ENCODE measurements at places on chromosomes 3 and 15.
A peak's percentile ranks its signal among the peaks of the same experiment; 100 is the strongest.

DNA sequence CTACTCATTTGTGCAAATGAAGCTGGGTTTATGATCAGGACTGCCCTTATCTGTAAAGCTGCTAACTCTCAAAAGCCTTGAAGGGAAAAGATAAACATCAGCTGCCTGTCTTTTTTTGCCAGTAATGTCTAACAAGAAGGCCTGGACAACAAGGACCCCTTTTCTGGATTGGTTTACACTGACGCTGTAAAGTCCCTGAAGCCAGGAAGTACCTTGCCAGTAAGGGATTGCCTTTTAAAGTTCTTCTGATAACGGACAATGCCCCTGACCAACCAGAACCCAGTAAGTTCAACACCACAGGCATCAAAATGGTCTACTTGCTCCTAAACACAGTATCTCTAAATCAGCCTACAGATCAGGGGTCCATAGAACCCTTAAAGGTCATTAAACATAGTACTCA, 178.0 kb downstream of the PCCB start:
- H3K36me3 ChIP-seq, result peaks cover 25% of the 10 kb centered on the region
- no peak for DNase-seq
- no peaks in the 10 kb centered on the region for H3K4me1 ChIP-seq

GRCh38 chr15:40754574-40754882, 526 bp downstream of the RMDN3 start:
- H3K4me3 ChIP-seq, result peak overlapping the region; percentile 91
- H3K4me1 ChIP-seq, result peaks cover 38% of the 10 kb centered on the region
- H3K27ac ChIP-seq, result peak overlapping the region; percentile 99
- DNase-seq, result no peak

DNA sequence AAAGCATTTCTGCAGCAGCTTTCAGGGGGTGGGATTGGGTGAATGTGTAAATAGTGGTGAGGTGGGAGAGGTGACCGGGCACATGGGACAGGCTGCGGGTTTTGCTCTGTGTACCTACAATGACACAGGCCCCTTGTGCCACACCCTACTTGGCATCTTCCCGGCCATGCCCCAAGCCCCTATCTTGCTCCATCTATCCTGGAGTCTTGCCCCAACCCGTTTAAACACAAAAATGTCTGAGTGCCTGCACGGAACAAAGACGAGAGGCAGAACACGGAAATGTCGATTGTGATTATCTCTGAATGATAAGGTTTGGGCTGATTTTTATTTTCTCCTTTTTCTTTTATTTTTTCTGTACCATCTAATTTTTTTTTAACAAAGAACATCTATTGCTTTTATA, 46.0 kb upstream of the SLC6A1 start:
- no peaks in the 10 kb centered on the region for H3K27me3 ChIP-seq
- H3K36me3 ChIP-seq, result no peaks in the 10 kb centered on the region
- no peaks in the 10 kb centered on the region for H3K4me1 ChIP-seq

DNA sequence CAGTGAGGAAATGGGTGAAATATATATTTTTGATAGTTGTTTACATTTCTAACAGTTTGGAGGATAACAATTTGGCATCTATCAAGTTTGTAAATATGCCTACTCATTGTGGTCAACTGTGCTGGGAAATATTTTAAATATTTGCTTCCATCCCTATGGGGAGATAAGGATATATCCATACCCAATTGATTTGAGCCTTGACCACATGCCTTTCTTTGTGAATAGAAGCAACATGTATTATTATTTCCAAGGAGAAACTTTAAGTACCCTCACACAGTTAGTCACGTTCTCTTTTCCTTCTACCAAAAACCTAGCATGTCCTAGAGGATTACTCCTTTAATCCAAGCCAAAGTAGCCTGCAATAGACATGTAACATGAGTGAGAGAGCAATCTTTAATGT, 245.4 kb upstream of the CBLB start:
- H3K4me1 ChIP-seq, result peaks cover 11% of the 10 kb centered on the region
- no peak for DNase-seq
- H3K36me3 ChIP-seq, result peaks cover 3% of the 10 kb centered on the region
- H3K4me3 ChIP-seq, result no peak overlapping the region
- no peak overlapping the region for H3K27ac ChIP-seq

- no peak overlapping the region for H3K4me3 ChIP-seq
- DNase-seq, result no peak
- peaks cover 6% of the 10 kb centered on the region for H3K27me3 ChIP-seq
- no peaks in the 10 kb centered on the region for H3K4me1 ChIP-seq
Observed at GRCh38 chr15:48842501-48842900, 31.6 kb upstream of the CEP152 start.

- DNase-seq, result no peak
- no peaks in the 10 kb centered on the region for H3K36me3 ChIP-seq
- no peaks in the 10 kb centered on the region for H3K4me1 ChIP-seq
- H3K4me3 ChIP-seq, result peak within 1 kb of the TSS; percentile 23
Observed at GRCh38 chr15:69298697-69299441, at the start of gene PAQR5. Gene PAQR5, plus strand, starts transcription at chr15:69298912. Its CDS starts 61,169 bp downstream, at chr15:69360081.

DNA sequence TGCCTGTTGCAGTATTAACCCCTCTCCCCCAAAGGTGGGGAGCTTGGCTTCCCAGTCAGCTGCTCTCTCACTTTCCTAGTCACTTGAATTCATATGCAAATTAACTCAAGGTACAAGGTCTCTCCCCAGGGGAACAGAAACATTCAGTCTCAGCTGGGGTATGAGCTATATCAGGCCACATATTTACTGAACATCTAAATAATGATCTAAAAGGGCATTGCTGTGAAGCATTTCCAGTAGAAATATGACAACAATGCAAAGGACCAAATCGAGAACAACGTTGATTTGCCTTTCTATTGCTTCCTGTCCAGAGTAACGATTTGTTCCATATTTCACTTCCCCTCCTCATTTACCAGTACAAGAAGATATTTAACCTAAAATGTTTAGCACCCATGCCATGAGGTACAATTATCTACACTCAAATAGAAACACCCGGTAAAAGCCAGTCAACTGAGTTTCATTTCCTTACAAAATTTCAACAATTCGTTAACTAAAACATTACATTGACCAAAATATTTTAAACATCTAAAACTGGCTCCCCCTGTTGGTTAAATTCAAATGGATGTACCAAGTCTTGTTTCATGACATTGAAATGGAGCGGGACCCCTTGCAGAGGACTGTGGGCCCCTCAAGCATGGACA, 36.5 kb upstream of the KLHL6 start:
- H3K27me3 ChIP-seq, result no peaks in the 10 kb centered on the region
- H3K4me1 ChIP-seq, result peaks cover 20% of the 10 kb centered on the region
- H3K36me3 ChIP-seq, result no peaks in the 10 kb centered on the region
- H3K4me3 ChIP-seq, result peak overlapping the region; percentile 44
- no peak for DNase-seq

- peak; percentile 9 for DNase-seq
- H3K4me3 ChIP-seq, result no peak overlapping the region
- no peaks in the 10 kb centered on the region for H3K36me3 ChIP-seq
- H3K27me3 ChIP-seq, result peaks cover 13% of the 10 kb centered on the region
Observed at GRCh38 chr3:126146034-126146433, 34.4 kb downstream of the ALDH1L1 start.

DNA sequence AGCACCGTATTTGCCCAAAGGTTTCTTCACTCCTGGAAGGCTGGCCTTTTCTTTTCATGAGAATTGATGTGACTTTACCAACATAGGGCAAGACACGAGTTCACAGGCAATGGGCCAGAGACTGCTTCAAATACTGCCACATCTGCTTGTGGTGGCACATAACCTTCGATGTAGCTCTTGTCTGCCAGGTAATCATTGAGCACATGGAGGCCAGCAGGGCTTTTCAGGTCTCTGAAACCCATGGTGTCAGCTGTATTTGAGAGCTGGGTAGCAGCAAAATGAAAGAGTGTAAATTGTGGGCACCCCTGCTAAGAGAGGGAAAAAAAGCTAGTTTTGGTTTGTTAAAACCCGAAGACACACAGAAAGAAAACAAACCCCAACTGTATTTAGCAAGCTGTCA, 200.7 kb downstream of the NAALADL2 start:
- H3K27ac ChIP-seq, result no peak overlapping the region
- no peak overlapping the region for H3K4me3 ChIP-seq
- H3K4me1 ChIP-seq, result no peaks in the 10 kb centered on the region
- no peaks in the 10 kb centered on the region for H3K36me3 ChIP-seq
- no peak for DNase-seq
- no peaks in the 10 kb centered on the region for H3K27me3 ChIP-seq

GRCh38 chr3:159258934-159259333, 457.1 kb downstream of the MFSD1 start:
- H3K4me3 ChIP-seq, result no peak overlapping the region
- no peaks in the 10 kb centered on the region for H3K36me3 ChIP-seq

GRCh38 chr3:182413061-182413460, 380.2 kb upstream of the ATP11B start:
- H3K4me1 ChIP-seq, result no peaks in the 10 kb centered on the region
- no peak for DNase-seq
- H3K27ac ChIP-seq, result no peak overlapping the region
- H3K4me3 ChIP-seq, result no peak overlapping the region
- no peaks in the 10 kb centered on the region for H3K27me3 ChIP-seq
- no peaks in the 10 kb centered on the region for H3K36me3 ChIP-seq

DNA sequence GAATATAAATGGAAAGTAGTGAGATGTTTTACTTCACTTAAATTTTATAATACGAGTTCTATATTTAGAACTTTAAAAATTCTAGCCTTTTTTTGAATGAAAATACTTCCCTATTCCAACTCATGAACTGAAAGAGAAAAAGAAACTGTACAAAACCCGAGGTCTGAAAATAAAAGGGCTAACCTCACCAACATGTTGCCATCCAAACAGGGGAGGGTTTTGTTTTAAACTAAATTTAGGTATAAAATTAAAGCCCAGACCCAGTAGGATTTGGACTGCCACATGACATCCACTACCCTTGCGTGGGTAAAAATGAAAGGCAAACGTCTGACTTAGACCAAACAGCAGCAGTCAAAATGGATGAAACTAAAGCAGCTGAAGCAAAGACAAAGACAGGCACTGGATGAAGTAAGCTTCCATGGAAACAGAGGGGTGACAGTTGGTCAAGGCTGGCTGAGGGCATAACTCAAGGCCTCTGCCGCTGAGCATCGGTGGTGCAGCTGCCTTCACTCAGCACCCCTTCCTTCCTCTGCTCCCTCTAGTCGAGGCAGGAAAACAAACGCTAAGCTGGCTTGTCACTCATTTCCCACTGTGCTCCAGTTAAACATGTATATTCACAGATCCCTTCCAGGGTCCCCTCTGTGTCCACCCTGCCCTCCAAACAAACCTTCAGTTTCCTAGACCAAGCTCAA, 58.1 kb downstream of the TM4SF4 start:
- no peak for DNase-seq
- no peak overlapping the region for H3K4me3 ChIP-seq
- H3K4me1 ChIP-seq, result peaks cover 7% of the 10 kb centered on the region
- no peak overlapping the region for H3K27ac ChIP-seq
- peaks cover 4% of the 10 kb centered on the region for H3K27me3 ChIP-seq

- no peaks in the 10 kb centered on the region for H3K27me3 ChIP-seq
- no peak overlapping the region for H3K27ac ChIP-seq
- H3K36me3 ChIP-seq, result no peaks in the 10 kb centered on the region
- H3K4me3 ChIP-seq, result no peak overlapping the region
- H3K4me1 ChIP-seq, result no peaks in the 10 kb centered on the region
Observed at GRCh38 chr3:191499307-191500080, 38.5 kb downstream of the PYDC2 start.

GRCh38 chr3:60126511-60127304, 1076.9 kb upstream of the CFAP20DC start:
- no peaks in the 10 kb centered on the region for H3K27me3 ChIP-seq
- H3K4me3 ChIP-seq, result no peak overlapping the region
- H3K4me1 ChIP-seq, result no peaks in the 10 kb centered on the region
- no peak overlapping the region for H3K27ac ChIP-seq
- peaks cover 2% of the 10 kb centered on the region for H3K36me3 ChIP-seq
